ENCODE measurements at places on chromosomes 16 and 17.

- no peak for DNase-seq
Observed at GRCh38 chr16:68284847-68285246, 20.5 kb downstream of the SLC7A6 start.

- DNase-seq: no peak
Observed at GRCh38 chr16:9955677-9956076, 226.6 kb downstream of the GRIN2A start.

- DNase-seq: no peak
Observed at GRCh38 chr17:18160128-18160856, 23.3 kb upstream of the ALKBH5 start.

GRCh38 chr17:17860766-17861107, 24.0 kb upstream of the SREBF1 start:
- DNase-seq: no peak
